Frontal cortex (tissue), 4 donors: ENCODE measurements at places on chromosomes 2 and 18. TPM values are rescaled to one million over a fixed set of nuclear protein-coding genes. Genes with fewer than 3 reads are reported as not detected.

SETBP1 gene
- total RNA-seq, result 34.2 TPM

OTOS gene
- total RNA-seq, result 0.41 TPM

C1QL2 gene
- 0.41 TPM for total RNA-seq

ANKRD30BL gene
- total RNA-seq, result 12.6 TPM

ST6GAL2 gene
- total RNA-seq, result 144 TPM

GRP gene
- 22.8 TPM for total RNA-seq

RAB17 gene
- total RNA-seq, result 0.41 TPM

SIX3 gene
- total RNA-seq, result 1.2 TPM

MREG gene
- 2.4 TPM for total RNA-seq

KLF7 gene
- 52.6 TPM for total RNA-seq

COBLL1 gene
- total RNA-seq, result 3.3 TPM

GAREM2 gene
- total RNA-seq, result 6.1 TPM

GPBAR1 gene
- total RNA-seq, result not detected

ATP6V1B1 gene
- not detected for total RNA-seq

TRIB2 gene
- total RNA-seq, result 82.7 TPM

GATA6 gene
- under 0.01 TPM for total RNA-seq

PLEKHH2 gene
- 7.3 TPM for total RNA-seq

FER1L5 gene
- total RNA-seq, result 0.41 TPM

RAB6D gene
- 1.6 TPM for total RNA-seq

DCC gene
- 15.1 TPM for total RNA-seq

KIDINS220 gene
- total RNA-seq, result 704 TPM

SP9 gene
- total RNA-seq, result 7.7 TPM

ANKRD39 gene
- total RNA-seq, result 5.7 TPM

MROH2A gene
- not detected for total RNA-seq

ADGRF3 gene
- under 0.01 TPM for total RNA-seq

KHK gene
- 4.9 TPM for total RNA-seq

TUBA4B gene
- not detected for total RNA-seq

SEH1L gene
- 39.9 TPM for total RNA-seq

DLGAP1 gene
- 57.1 TPM for total RNA-seq

CYTIP gene
- total RNA-seq, result 2.9 TPM

TIA1 gene
- 297 TPM for total RNA-seq

MFSD2B gene
- total RNA-seq, result 0.41 TPM
